ENCODE measurements at places on chromosomes 5 and 9.

- DNase-seq, result no peak
These were observed 17.0 kb upstream of the ADAM19 start for GRCh38 chr5:157592594-157592993.

DNA sequence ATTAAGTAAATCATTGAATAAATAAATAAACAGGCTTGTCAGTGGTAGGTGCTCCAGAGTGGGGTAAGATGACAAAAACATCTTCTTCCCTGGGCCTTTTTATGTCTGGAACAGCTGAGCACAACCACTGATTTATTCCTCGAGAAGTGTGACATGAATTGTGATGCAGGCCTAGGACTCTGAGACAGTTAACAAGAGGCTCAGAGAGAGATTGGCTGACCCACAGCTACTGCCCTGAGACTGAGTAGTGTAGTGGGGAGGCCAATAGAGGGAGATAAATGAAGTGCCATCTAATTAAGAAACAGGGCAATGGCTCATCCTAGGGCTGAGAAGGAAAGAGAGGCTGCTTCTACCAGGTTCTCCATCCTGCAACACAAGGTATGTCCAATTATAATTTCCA lies 369.3 kb upstream of the TRPC7 start:
- no peak for DNase-seq

DNA sequence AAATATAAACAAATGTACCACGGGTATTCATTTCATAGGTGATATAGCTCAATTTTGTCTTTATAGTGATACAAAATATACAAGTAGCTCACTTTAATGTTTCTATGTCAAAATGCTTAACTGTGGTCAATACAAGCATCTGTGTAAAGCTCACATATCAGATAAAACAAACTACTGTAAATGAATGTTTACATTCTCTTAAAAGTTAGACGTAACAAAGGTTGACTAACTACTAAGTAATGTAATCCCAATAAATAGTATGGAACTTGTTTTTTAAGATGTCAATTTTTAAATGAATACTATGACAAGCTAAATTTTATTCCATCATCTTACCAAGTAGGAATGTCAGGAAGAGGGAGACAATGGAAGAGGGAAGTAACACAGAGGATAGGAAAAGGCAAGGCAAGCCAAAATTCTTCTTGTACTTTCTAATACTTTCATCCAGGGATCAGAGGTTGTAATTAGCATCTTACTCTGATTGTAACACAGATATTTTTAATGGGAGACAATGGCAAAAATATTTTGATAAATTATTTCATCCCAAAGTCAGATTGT lies 105.5 kb downstream of the STRBP start:
- DNase-seq, result no peak

DNA sequence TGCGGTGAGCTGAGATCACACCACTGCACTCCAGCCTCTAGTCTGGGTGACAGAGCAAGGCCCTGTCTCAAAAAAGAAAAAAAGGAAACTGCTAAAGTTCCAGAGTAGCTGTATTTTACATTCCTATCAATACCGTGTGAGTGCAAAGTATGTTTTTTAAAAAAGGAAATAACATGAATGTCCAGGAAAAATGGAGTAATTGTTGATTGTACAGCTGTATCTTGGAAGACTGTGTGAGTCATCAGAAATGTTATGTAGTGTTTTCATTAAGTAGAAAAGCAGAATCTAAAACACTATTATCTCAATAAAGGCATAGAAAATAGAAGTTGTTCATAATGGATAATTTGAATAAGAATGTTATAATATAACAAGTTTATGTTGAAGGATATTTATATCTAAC lies 53.9 kb downstream of the ZCCHC7 start:
- DNase-seq, result no peak

GRCh38 chr9:99210572-99210971 lies 11.2 kb downstream of the ALG2 start:
- DNase-seq, result no peak

DNA sequence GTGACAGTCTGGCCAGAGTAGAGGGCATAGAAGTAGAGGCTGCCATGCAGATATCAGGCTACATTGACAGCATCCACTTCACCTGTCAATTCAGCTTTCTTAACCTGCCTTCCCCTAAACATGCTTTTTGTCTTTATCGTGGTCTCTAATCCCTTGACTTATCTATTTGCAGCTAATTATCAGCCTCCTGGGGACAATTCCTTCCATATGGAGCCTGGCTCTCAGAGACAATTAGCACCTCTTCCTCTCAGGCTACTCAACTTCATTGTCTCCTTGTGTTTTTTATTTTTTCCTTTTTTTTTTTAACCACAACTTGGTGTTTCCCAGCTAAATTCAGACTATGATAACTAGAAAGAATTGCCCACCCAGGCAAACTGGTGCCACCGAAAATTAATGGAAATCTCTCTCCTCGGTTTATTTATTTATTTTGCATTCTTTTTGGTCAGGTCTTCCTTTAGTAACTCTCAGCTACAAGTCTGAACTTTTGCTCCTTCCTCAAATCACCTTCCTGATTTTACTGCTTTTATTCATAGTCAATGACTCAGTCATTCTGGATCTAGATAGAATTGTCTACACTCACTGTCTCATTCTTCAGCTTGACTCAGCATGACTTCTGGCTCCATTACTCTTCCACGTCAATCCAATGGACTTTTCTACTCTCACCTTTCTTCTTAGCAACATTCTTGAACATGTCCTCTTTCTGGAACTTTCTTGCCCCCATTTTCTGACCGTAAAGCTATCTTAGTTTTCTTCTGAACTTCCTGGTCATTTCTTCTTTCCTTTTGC lies 63.0 kb upstream of the BASP1 start:
- no peak for DNase-seq

GRCh38 chr9:129667850-129668249 lies 2.4 kb downstream of the PRRX2 start:
- no peak for DNase-seq

DNA sequence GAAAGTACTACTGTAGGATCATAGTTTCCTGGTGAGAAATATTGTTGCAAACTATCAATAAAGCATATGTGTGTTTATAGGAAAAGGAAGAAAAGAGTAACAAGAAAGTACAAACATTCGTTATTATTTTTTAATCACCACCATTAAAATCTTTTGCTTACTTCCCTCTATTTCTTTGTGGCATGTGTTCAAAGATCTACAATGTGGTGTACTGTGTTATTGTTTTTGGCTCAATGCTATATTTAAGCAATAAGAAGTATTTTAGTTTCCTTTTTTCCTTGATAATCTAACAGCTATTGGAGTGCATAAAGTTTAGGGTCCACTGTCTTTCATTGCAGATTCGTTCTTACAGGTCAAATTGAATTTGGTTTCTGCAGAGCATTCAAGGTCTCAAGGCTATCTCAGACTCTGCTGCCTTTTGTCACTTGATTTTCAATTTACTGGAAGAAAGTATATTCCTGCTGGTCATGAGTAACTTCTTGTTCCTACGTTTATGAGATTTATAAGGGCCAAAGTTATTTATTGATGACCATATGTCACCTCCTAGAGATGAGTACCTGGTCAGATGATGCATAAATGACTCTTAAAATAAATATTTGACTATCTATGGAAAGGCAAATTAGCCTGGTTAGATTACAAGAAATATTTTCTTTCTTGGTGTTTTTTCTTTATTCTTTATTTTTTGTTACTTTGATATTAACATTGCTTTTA lies 323.0 kb downstream of the TMEM167A start:
- no peak for DNase-seq

DNA sequence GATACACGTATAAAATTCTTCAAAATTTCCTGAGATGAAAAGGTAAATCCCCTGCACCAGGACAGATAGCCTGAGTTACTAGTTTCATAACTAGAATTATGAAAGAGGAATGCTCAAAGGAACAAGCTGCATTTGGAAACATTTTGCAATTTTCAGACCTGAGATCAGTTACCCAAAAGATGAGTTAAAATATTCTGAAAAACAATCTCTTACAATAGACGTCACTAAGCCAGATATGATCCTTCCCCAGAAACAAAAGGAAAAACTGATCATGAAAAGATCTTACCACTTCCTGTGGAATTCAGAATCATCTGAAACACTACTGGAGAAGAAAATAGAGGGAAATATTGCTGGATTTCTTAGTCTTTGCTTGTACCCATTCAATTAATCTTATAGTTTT lies 204.7 kb downstream of the ARRDC3 start:
- no peak for DNase-seq

GRCh38 chr9:71758785-71759184 lies 9.5 kb downstream of the CEMIP2 start:
- DNase-seq, result no peak

GRCh38 chr9:111036429-111036789 lies 1.9 kb downstream of the LPAR1 start:
- DNase-seq, result no peak

DNA sequence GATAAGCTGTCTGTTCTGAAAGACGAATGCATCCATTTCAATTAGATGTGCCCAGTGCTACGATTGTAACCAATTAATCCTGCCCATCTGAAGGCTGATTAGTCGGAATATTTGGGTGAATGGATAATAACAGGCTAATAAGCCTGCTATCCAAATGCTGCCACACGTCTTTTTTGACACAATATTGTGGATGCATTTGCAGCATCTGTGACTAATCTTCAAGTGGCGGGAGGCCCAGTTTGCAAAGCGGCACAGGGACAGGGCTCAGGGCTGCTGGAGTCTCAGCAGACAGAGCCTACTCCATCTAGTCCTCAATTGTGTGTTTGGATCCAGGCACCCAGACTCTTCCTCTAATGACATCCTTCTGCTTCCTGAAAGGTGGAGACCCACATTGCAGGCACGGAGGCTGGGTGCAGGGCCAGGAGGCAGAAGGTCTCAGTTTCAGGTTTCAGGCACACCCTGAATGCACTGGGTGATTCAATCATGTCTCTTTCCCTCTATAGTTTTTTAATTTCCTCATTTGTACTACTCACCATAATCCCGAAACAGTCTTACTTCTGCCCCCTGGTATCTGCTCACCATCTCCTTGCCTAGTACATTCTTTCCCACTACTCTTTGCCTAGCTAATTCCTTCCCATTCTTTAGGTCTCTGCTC lies 169.6 kb downstream of the ASTN2 start:
- DNase-seq, result no peak

GRCh38 chr5:87524217-87524616 lies 111.5 kb upstream of the CCNH start:
- no peak for DNase-seq

GRCh38 chr9:77770340-77770739 lies 122.2 kb upstream of the GNA14 start:
- DNase-seq, result no peak

DNA sequence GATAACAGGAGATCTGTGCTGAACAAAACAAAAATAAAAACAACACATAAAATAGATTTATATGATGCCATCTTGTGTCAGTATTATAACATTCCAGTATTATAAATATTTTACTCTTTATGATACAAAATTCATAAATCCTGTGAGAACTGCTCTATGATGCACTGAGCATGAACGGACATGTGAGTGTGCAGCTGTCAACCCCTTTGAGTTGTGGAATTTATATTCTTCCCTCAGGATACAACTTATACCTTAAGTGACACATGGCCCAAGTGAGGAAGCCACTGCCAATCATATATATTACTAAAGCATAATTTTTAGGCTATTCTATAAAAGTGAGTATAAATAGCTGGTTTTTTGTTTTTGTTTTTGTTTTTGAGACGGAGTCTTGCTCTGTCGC lies 116.0 kb upstream of the OR13F1 start:
- no peak for DNase-seq
